Esophagus squamous epithelium (tissue), 5 donors: ENCODE measurements at places on chromosomes 13 and 19. TPM values are rescaled to one million over a fixed set of nuclear protein-coding genes. Genes with fewer than 3 reads are reported as not detected.

Gene PLPP2
- 82.5 TPM for total RNA-seq

Gene C19orf53
- total RNA-seq, result 114 TPM

Gene DIRAS1
- total RNA-seq, result 2.1 TPM

Gene ADGRE3
- total RNA-seq, result 0.29 TPM

Gene CYP2A6
- total RNA-seq, result not detected

Gene TTC9B
- not detected for total RNA-seq

Gene C19orf25
- total RNA-seq, result 21.7 TPM

Gene ZNF667
- 0.64 TPM for total RNA-seq

Gene FGF22
- not detected for total RNA-seq

Gene SPRYD7
- 8.8 TPM for total RNA-seq

Gene FUT2
- total RNA-seq, result 42.1 TPM

Gene OR10H1
- total RNA-seq, result not detected

Gene ZNF571
- 1.3 TPM for total RNA-seq

Gene CPAMD8
- total RNA-seq, result 6.7 TPM

Gene TEX29
- total RNA-seq, result not detected

Gene ALKBH6
- 14.6 TPM for total RNA-seq

Gene SLITRK6
- total RNA-seq, result 1.8 TPM

Gene NLRP11
- total RNA-seq, result not detected

Gene PRKCG
- total RNA-seq, result not detected

Gene ICAM5
- 1.6 TPM for total RNA-seq

Gene SLC46A3
- total RNA-seq, result 0.99 TPM

Gene LRRC25
- total RNA-seq, result 0.53 TPM

Gene RTBDN
- not detected for total RNA-seq

Gene CEBPA
- 27.1 TPM for total RNA-seq

Gene ODAD3
- not detected for total RNA-seq

Gene SYT3
- not detected for total RNA-seq

Gene CCNE1
- total RNA-seq, result 9.4 TPM
